ENCODE measurements at places on chromosomes 16 and 17. TPM values are rescaled to one million over a fixed set of nuclear protein-coding genes. Genes with fewer than 3 reads are reported as not detected.

PRSS33 gene
- total RNA-seq: not detected

MYH2 gene
- not detected for total RNA-seq

- no peak for DNase-seq
Measured at GRCh38 chr17:39607057-39607850, 466 bp downstream of the NEUROD2 start.

- no peak for DNase-seq
Measured at GRCh38 chr17:29143894-29144293, 36.3 kb downstream of the MYO18A start.

DNA sequence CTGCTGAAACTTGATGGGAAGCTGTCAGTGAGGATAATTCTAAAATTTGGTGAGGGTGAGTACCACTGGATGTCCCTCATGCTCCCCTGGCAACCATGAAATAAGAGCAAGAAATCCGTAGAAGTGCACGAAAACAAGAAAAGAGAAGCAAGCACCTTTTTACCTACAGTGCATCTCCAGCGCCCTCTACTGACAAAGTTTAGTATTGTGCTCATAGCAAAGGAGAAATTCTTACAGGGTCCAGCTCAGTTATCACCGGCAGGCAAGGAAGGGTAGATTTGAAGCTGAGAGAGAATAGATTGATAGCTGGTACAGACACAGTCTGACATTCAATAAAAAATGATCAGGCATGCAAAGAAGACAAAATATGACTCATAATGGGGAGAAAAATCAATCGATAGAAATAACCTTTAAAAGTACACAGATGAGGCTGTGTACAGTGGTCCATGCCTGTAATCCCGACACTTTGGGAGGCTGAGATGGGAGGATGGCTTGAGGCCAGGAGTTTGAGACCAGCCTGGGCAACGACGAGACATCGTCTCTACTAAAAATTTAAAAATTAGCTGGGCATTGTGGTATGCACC, 28.3 kb upstream of the TEX2 start:
- no peak for DNase-seq

DNA sequence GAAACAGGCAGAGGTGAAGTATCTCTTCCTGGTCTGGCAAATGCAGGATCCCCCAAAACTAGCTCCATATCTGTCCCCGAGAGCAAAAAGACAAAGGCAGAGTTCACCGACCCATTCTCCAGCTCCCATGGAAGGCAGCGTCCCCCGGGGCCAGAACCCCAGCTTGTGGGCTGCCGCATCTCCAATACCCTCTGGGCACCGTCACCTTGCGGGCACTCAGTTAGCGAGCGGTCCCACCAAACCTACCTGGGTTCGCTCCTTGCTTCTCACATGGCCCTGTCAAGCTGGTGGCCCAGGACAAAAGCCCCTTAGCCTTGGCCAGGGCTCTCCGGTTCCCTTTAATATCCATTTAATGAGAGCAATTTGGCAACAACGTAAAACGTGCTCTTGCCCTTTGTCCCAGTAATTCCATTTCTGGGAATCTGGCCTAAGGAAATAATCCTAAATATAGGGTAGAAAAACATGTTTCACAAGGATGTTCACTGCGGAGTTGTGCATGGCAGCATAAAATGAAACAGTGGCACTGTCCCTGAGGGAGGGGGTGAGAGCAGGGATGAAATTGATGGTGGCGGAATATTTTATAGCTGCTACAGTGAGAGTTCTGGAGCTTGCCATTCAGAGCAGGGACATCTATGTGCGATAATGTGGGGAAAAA, 157.1 kb downstream of the CMIP start:
- no peak for DNase-seq

DNA sequence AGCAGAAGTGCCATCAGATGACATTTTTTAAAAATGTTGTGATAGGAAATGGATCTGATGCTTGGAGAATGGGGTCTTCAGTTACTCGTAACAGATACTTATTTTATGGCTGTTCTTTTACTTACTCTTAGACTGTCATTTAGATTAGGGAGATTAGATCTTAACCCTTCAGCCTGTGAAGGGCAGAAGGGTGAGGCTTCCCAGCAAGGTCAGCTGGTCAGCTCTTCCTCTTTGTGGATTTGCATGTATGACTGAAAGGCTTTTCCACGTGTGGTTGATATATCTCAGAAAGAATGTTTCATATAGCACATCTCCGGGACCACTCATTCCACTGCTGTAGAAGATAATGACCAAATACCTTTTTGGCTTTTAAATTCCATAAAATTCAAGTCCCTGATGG, 27.4 kb downstream of the GRB7 start:
- DNase-seq: no peak

DNA sequence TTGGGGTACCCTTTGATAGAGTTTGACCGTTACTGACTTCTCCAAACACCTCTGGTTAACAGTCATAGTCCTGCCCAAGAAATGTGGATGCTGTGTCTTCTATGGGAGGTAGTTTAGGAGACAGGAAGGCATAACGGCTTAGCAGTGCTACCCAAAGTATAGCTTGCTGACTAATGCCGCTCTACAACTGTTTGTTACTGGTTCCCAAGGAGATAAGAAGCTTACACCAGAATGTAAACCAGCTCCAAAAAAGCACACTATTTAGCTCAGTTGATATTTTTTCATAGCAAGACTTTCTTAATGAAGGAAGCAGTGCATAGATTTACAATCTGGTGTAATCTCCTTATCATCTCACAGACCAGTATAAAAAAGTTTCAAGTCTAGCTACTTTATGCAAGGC, 95.7 kb downstream of the HS3ST3B1 start:
- no peak for DNase-seq

DNA sequence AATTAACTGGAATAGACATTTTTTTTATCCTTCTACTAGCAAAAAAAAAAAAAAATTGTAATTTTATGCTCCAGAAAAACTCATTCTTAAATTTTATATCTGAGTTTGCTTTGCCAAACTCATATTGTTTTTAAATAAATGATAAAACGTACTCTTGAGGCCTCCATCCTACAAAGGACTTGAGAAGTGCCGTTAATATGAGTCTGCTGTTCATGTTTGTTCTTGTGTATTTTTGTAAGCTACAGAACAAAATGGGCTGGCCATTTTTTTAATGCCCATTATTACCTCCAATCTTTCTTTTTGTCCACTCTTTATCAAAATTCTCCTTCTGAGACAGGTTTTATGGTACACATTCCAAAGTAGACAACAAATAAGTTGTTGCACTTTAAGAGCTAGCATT, 643.5 kb upstream of the SOX9 start:
- no peak for DNase-seq

DNA sequence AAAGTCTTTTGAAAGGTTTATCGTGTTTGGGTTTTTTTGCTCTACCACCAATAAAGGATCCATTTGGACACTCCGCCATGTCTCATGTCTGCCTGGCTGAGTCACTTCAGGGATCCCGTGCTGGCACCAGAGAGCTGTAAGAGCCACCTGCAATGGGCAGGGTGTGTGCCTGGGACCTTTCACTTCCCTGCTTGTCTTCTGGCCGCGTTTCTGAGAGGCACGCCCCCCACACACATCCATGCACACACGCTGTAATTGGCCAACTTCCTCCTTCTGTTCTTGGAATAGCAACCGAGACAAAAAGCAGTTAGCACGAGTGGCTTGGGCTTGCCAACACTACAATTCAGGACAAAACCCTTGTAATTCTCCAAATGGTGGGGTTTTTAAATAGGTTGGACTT, 9.8 kb upstream of the SOST start:
- DNase-seq: no peak

- no peak for DNase-seq
Measured at GRCh38 chr17:38328620-38329019, 15.1 kb downstream of the GPR179 start.

DNA sequence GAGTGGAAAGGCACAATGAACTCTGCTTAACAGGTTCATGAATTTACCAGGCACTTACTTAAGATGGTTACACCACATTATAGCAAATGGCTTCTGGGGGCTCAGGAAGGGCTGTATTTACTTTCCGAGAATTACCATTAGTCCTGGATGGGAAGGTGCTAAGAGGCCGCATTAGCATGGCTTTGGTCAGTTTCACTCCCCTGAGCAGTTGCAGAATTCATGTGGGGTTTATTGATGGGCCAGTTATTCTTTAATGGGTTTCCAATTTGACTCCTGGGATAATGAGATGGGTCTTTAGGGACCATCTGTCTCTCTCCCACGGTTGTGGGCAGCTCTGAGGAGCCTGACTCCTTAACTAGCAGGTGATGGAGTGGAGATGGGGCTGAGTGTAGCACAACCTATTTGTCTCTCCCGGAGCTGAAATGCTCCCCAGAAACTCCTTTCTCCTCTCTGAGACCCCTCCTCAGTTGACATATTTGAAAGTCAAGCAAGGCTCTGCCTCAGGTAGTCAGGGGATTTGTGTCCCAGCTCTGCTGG, 652.5 kb downstream of the HS3ST4 start:
- no peak for DNase-seq

DNA sequence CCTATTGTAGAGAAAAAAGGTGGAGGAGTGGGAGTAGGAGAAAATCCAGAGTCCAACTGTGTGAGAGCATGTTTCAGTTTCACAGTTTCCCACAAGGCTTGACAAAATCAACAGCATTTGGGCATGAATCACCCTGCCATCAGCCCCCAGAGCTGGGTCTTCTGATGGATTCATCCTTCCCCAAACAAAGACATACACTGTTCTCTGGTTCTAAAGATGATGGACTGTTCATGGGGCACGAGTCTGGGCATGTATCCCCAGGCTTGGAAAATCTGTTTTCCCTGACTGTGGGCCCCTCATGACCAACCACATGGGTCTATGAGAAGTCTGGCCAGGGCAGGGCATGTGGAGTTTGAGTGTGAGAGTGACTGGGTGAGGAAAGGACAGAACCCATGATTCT, 210.4 kb upstream of the IRX5 start:
- DNase-seq: no peak

DNA sequence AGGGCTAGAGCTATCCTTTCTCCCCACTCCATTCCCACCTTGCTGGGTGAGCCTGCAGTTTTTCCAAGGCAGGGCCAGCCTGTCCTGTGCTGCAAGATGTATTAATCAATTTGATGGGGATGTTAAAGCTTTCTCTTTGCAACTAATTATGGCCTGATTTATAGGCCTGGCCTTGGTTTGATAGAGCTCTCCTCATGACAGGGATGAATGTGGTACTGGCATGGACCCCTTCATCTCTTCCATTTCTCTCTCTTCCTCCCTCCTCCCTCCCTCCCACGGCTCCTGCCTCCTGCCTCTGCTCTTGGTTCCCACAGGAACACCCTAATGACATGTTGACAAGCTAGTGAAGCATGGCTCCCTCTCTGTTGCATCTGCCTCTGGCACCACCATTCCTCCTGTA, 47.2 kb upstream of the SKAP1 start:
- DNase-seq: no peak

DNA sequence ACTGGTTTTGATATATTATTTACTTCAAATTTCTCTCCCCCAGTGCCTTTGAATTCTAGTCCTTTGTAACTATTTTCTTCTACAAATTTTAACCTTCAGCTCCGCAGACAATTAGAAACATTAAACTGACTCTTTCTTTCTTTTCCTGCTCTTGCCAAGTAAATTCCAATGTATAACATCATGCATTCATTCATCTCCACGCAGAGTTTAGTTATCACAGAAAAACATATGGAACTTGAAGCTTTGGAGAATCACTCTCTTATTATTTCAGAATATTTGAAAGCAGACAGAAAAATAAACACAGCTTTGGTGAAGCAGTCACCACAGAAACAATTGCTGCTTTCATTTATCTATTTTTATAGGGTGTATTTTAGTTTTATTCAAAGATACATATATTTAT, 778.7 kb upstream of the CDH8 start:
- no peak for DNase-seq

DNA sequence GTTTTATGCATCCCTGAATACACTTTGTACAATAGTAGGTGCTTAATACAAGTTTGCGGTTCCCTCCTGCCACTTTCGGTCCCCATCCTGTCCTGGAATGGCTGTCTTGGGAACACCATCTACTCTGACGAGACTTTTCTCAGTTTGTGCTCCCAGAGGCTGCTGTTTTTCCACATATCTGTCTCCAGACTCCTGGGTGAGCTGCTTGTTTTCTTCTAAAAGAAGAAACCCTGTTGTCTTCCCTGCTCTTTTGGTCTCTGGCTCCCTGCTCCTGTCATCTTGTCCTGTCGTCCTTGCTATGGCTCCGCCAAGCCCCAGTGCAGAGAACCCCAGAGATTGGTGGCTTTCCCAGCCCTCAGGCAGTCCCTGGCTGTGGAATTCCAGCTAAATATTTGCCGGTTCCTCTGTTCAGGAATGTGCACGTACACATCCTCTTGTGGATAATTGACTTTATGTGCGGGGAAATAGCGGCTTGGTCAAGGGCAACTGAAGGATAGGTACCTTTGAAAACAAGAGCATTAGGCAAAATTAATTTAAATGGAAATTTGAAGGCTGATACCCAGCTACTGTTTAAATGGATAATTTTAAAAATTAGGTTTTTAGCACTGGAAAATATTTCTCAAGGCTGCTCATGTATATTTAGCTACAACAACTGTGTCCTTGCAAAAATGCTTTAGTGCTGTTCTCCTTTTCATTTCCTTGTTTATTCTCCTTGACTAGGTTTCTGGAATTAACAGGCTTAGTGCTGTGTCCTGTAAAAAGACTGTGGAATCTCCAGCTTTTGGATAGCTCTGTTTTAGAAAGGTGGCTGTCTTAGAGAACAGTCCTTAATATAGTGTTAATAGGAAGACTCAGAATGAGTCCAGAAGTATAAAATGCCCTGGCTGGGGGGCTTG, 50.2 kb upstream of the SLC12A3 start:
- DNase-seq: no peak

- no peak for DNase-seq
Measured at GRCh38 chr16:20285993-20286499, 41.3 kb downstream of the GP2 start.

DNA sequence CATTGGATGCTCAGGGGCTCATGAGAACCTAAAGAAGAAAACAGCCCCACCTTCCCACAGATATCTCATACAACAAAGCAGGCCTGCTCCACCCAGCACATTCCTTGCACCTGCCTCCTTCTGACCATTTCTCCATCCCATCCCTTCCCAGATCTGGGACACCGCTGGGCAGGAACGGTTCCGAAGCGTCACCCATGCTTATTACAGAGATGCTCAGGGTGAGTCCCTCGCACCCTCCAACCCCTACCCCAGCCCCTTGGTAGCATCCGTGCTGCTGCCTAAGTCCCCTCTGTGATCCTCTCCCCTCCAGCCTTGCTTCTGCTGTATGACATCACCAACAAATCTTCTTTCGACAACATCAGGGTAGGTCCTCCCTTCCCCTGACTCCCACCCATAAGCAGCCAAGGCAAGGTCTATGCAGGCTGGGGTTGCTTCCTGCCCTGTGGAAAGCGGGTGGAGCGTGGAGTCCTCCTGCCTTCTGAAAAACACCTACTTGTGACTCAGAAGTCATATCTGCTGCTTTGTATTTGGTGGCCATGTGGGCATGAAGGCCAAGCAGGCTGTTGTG, 5.4 kb upstream of the NHERF1 start:
- DNase-seq: peak; percentile 34

- DNase-seq: no peak
Measured at GRCh38 chr16:19517424-19518089, 4.3 kb downstream of the GDE1 start.

Measured in natural killer cell treated with Interleukin-12 subunit alpha and Interleukin-12 subunit beta and Interleukin-15 and Interleukin-18, amount 100 ng/mL, for 72 hours (primary cell).